ENCODE measurements at places on chromosomes 1 and 21. TPM values are rescaled to one million over a fixed set of nuclear protein-coding genes. Genes with fewer than 3 reads are reported as not detected.

CIART gene
- total RNA-seq, result 1.7 TPM

ZP4 gene
- total RNA-seq, result not detected

AHCTF1 gene
- 32.7 TPM for total RNA-seq

DDX59 gene
- total RNA-seq, result 14.3 TPM

CELA2B gene
- not detected for total RNA-seq

C2CD4D gene
- not detected for total RNA-seq

ALG14 gene
- 1.5 TPM for total RNA-seq

MEX3A gene
- total RNA-seq, result 44.0 TPM

SOX13 gene
- total RNA-seq, result 2.2 TPM

TRIM46 gene
- total RNA-seq, result 18.9 TPM

TRPM2 gene
- 2.0 TPM for total RNA-seq

TOMM40L gene
- 19.7 TPM for total RNA-seq

RASAL2 gene
- total RNA-seq, result 28.8 TPM

GUK1 gene
- total RNA-seq, result 109 TPM

CRYAA gene
- total RNA-seq, result not detected

SPAG17 gene
- total RNA-seq, result 2.5 TPM

PDE4DIP gene
- total RNA-seq, result 274 TPM

NT5C1A gene
- total RNA-seq, result 1.7 TPM

SUSD4 gene
- total RNA-seq, result 9.8 TPM

S100A7 gene
- not detected for total RNA-seq

KRTAP12-2 gene
- total RNA-seq, result not detected

LRIG2 gene
- total RNA-seq, result 27.5 TPM

RAB4A gene
- 26.1 TPM for total RNA-seq

ARHGAP30 gene
- total RNA-seq, result 0.49 TPM

CR1L gene
- not detected for total RNA-seq

AMY2A gene
- 0.25 TPM for total RNA-seq

ATP6V1G3 gene
- total RNA-seq, result not detected

TTC39A gene
- 0.49 TPM for total RNA-seq

DNASE2B gene
- not detected for total RNA-seq

MSH4 gene
- total RNA-seq, result 0.98 TPM

GJA9 gene
- not detected for total RNA-seq

TRMT1L gene
- 14.5 TPM for total RNA-seq

S100A9 gene
- 20.2 TPM for total RNA-seq

TMEM50B gene
- total RNA-seq, result 33.9 TPM

OR14A2 gene
- total RNA-seq, result not detected

Measured in temporal lobe (tissue), 4 donors.